Hindlimb muscle (tissue), 1 donor: ENCODE measurements at places on chromosomes 16 and 17. TPM values are rescaled to one million over a fixed set of nuclear protein-coding genes. Genes with fewer than 3 reads are reported as not detected.

- no peak for DNase-seq
Observed at GRCh38 chr16:48788475-48788874, 178.5 kb upstream of the N4BP1 start.

DNA sequence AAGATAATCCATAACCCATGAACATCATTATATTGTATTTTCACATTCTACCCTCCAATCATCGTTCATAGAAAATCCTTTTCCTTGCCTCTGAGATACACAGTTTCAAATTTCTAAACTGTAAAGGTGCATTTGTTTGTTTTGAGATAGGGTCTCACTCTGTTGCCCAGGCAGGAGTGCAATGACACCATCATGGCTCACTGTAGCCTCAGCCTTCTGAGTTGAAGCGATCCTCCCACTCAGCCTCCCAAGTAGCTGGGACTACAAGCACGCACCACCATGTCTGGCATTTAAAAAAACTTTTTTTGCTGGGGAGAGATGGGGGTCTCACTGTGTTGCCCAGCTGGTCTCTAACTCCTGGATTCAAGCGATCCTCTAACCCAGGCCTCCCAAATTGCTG is 58.1 kb upstream of the TOB1 start:
- no peak for DNase-seq

GRCh38 chr16:88662222-88662842 is 559 bp downstream of the MVD start:
- DNase-seq = no peak

GRCh38 chr16:23072769-23073549 is 76.3 kb downstream of the USP31 start:
- DNase-seq = no peak

DNA sequence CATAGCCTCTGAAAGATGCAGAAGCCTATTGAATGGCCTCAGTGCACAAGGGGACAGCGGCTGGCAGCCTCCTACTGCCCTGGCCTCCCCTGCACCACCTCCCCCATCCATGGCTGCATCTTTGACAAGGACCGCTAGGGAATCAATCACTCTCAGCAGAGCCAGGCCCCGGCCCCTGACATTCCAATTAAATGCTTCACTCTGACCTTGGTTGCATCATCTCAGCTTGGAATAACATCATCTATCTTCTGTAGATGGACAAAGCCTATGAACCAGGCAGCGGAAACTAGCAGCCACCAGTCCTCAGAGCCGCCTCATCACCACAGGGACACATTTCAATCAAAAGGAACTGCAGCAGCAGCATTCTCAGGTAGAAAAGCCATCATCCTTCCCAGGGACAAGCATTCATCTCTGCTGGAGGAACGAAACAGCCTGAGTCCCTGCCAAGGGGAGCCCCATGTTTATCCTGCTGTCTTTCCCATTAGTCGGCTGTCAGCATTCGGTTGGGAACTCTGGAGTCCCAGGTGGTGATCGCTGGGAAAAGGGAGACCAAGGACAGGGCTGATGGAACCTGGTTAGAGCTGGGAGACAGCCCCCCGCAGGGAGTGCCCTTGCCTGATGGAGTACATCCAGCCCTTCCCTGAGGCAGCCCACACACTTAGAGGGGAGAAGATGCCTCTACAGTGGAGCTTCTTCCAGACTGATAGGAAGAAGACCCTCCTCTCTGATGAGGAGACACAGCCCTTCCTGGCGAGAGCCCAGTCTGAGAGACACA is 11.5 kb upstream of the TMEM132E start:
- DNase-seq = no peak

Gene PRCD
- 4.6 TPM for polyA plus RNA-seq

Gene KRTAP1-5
- not detected for polyA plus RNA-seq

Gene B4GALNT2
- 0.14 TPM for polyA plus RNA-seq
